ENCODE measurements at places on chromosomes 11 and 22.

DNA sequence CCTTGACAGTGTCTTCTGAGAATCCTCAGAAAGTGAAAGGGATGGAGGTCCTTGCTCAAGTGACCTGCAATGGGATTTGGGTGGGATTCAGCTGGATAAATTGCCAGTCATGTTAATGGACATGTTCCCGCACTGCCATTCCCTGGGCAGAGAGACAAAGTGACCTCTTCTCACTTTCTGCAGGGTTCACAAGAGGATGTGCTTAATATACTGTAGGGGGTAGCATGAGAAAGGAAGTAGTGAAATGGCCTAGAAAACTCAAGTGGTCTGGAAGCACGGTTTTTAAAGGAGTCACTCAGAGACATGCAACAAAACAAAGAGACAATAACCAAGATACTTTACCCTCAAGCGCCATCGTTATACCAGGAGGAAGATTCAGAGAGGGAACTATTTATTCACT lies 70.2 kb downstream of the NELL1 start:
- DNase-seq = no peak

DNA sequence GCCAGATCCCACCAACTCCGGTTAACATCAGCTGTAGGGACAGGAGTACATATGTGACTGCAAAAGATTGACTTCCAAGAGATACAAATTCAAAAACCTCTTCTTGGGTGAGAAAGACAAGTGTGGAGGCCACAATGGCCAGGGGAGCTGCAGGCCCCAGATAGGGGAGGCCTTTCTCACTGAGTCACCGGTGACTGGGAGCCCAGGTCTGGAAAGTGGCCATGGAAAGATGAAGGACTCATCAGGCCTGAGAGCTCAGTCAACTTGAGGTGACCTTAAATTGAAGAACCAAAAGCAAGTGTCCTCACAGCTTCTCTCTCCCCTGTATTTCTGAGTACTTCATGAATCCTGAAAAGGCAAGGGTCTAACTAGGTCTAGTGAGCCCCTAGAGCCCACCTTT lies 90.4 kb upstream of the CLPB start:
- no peak for DNase-seq

DNA sequence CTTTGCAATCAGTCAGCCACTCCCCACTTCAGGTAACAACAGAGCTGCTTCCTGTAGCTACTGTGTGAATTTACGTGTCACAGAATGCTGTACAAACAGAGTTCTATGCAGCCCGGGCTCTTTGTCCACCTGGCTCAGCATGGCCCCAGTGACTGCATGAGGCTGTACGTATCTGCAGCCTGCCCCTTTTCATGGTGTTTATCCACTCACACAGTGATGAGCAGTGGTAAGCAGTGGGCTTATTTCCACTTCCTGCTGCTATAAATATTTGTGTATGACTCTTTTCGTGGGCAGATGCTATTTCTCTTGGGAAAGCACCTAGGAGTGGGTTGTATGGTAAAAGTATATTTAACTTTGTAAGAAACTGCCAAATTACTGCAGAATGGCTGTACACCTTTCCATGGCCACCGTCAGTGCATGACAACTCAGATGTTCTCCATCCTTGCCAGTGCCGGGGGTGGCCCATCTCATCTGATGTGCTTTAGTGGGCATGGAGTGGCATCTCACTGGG lies 43.3 kb downstream of the MYEOV start:
- DNase-seq = no peak

DNA sequence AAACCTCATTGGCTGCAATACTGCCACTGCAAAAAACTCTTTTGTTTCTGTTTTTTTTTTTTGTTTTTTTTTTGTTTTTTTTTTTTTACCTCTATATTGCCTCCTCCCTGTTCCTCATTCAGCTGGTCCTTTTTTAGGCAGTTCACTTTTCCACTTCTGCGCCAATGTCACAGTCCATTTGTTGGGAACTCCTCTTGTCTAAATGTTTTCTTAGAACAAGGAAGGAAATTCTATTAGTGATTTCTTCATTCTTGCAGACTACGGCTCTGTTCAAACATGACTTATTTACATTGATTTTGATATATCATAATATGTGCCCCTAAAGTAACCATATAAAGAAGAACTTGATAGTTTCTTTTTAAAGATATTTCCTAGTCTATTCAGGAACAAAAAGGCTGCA lies 2.9 kb downstream of the FAM118B start:
- DNase-seq = no peak

DNA sequence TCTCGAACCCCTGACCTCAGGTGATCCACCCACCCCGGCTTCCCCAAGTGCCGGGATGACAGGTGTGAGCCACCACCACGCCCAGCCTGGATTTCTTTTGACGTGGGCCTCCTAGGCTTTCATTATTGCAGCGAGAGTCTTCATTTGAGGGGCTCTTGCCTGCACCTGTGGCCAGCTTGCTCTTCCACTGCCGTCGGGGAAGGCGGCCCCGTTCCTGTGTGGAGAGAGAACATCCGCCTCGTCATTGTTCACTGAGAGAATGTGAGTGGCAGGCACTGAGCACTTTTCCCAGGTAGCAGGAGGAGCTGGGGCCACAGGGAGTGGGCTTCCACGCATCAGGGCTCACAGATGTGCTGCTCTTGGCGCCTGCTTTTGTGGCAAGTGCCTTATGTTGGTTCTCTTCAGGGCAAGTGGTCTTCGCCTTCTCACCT lies 365.0 kb downstream of the TBC1D22A start:
- DNase-seq = no peak

- DNase-seq = no peak
These were observed 15.4 kb upstream of the TMEM191C start for GRCh38 chr22:21451545-21452520.

DNA sequence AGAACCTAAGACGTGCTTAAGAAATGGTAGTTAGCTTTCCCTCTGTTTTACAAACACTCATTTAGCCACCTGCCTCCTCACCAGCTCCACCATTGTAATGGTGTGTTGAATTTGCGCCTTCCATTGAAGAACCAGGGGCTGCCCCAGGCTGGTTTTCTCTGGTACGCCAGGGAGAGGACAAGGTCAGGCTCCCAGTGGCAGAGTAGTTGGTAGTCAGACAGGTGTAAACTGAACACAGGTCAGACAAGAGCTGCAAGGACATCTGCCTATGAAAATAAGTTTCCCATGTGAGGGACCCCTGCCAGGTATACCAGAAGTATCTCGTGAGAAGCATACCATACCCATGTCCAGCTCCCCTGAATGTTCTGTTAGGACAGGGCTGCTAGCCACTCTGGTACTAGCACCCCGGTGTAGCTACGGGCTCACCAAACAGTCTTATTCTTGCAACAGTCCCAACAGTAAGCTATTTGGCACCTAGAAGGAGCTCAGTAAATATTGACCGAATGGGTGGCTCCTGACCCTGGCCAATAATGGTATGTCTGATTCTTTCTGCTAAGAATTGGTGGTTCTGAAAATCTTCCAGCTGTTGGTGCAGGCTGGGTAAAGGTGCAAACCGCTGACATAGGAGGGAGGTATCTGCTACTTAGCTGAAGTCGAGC lies 359.0 kb downstream of the LARGE1 start:
- no peak for DNase-seq

DNA sequence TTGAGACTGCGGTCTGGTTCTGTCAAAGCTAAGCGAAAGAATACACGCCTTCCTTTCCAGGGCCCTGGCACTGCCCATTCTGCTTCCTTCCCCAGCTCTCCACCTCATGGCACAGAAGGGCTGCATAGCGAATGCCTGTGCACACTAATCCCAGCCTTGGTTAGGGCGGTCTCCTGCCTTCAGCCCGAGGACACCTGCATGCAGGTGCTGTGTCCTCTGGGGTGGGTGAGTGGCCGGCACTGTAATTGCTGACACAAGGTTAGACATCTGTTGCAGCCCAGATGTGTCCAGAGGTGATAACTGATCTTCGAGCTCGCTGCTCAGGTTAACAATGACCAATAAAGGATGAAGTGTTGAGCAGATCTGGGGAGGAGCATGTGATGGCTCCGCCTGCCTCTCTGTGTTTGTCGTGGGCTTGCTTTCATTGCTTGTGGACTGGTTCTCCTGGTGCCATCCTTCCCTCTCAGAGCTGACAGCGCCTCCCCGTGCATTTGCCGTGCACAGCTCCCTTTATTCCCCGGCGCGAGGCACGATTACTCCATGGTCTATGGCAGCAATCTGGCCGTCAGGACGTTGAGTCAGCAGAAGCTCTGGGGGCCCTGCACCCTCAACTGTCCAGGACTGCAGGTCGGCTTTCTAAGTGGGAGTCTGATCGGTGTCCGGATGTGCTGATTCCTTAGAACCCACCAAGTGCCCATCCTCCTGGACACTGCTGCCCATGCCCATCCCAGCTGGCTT lies 1088.2 kb downstream of the BRD1 start:
- no peak for DNase-seq

DNA sequence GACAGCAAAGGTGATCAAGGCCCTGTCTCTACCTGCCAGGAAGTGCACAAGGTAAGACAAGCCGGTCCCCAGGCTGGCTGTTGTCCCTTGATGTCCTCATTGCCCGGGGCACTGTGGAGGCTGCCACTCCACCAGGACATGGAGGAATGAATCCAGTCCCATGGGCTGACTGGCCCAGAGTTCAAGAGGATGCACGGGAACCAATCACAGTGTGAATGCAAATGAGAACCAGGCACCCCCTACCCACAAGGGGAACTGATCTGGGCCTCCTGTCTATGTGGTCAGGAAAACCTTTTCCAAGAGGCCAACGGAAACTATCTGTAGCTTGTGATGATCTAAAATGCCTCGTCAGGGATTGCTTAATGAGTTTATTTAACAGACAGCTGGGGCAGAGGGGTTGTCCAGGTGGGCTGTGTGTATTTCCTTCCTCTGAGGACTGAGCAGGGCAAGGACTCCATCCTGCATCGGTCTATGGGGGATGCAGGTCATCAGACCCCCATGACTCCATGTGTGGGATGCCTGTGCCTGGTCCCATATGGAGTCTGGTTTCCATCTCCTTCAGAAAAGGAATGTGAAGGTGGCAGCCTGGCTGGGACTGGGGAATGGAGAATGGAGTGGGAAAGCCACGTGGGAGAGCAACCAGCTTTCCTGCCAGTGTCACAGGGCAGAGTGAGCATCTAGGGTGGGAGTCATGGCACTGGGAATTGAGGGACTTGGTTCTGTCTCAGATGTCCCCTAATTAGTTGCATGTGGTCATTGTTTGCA lies 60.5 kb downstream of the CD82 start:
- peak; percentile 15 for DNase-seq

GRCh38 chr11:93089474-93090102 lies 108.2 kb downstream of the SLC36A4 start:
- no peak for DNase-seq

DNA sequence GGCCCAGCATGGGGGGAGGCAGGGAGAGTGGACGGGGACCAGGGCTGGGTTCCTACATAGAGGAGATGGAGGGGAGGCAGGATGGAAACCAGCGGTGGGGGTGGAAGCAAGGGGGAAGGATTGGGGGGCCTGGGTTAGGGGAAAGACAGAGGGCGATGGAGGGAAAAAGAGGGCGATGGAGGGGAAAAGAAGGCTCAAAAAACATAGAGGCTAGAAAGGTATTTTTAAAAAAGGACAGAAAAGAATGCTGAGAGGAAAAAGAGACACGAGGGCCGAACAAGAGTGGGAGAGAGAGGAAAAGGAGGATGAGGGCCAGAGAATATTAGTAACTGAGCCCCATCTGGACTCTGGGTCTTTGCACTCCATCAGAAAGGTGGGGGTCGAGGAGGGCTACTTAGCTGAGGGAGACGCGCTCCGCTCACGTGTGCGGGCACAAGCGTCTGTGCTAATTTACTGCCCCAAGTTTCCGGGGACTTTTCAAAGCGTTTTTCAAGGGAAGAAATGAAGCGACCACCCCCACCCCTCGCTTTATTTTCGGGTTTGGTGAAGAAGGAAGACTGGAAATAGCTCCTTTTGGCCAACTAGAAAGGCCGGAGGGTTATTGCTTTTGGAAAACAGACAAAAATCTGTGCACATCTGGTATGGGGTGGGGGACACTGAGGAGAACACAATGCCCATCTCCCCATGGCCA lies 14.5 kb downstream of the PAX6 start:
- no peak for DNase-seq

DNA sequence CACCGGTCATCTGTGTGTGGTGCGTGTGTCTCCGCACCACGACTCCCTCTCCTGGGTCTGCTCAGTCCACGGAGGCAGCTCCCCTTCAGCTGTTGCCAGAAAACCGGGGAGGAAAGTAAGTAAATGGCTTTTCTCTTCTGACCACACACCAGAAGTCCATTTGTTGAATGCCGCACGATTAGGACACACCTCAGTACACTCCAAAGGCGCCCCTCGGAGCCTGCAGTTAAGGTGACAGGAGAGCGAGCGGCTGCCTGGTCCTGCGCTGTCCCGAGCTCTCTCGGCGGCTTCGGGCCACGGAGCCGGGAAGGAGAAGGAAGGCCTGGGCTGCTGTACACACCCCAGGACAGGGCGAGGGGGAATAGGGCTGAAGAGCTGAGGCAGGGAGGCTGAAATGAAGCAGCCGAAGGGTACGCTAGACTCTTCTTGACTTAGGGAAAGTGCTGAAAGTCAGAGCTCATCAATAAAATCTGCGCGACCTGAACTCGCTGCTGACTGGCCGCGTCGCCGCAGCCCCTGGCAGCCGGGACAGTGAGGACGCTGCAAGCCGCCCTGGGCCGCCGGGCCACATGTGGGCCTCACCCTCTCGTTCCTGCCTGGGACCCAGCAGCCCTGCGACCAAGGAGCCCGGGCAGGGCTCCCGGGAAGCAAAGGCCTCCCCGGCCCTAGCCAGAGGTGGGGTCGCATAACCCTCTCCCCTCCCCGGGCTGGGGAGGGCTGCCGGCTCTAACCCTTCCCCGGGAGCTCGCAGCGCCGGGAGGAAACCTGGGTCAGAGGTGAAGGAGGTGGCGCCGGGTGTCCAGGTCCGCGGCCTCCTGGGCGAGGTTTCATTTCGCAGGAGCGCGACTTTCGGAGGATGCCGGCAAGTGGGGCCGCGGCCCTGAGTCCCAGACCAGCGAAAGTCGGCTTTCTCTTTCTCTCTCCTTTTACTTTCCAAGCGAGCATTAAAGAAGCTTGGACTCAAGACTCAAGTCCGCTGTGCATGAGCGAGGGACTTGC lies 1.6 kb upstream of the PAX6 start:
- no peak for DNase-seq

GRCh38 chr22:42732081-42732480 lies 11.4 kb upstream of the A4GALT start:
- no peak for DNase-seq

GRCh38 chr11:69344570-69345145 lies 50.7 kb downstream of the MYEOV start:
- DNase-seq = no peak

GRCh38 chr11:6572215-6572614 lies 31.2 kb downstream of the RRP8 start:
- no peak for DNase-seq

DNA sequence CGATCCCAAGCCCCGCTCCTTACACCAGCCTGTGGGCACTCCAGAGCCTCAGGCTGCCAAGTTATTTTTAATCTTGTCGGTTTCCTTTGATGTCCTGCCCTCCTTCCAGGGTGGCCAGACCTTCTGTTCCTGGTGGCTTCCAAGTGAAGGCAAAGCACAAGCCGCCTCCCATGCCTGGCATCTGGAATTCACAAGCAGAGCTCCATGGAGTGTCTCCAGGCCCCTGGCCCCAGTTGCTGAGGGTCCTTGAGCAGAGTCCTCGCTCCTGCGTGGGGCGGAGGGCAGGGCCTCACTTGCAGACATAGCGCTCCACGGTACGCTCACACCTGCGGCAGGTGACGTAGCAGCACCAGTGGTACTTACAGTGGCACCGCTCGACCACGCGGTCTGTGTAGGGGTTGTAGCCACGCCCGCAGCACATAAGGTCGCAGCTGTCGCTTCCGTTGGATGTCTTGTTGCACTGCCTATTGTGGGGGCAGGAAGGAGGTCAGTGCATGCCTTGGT lies 19.5 kb downstream of the WNT11 start:
- DNase-seq = no peak
